ENCODE measurements at places on chromosomes 11 and 22.

DNA sequence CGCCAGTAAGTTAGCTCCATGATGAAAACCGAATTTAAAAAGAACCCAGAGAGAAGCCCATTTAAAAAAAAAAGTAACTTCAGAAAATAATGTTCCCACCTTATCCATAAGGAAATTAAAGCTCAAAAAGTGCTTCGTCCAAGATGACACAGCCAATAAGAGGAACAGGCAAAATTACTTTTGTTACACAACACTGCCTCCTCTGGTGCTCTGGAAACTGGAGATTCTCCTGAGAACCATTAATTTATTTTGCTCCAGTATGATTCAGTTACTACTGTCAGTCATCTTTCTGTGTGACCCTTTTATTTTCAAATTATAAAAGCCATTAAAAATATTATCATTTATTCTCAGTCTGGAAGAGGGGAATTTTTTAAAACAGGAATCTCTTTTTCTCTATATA lies 2.0 kb downstream of the IFT27 start:
- no peak for DNase-seq

DNA sequence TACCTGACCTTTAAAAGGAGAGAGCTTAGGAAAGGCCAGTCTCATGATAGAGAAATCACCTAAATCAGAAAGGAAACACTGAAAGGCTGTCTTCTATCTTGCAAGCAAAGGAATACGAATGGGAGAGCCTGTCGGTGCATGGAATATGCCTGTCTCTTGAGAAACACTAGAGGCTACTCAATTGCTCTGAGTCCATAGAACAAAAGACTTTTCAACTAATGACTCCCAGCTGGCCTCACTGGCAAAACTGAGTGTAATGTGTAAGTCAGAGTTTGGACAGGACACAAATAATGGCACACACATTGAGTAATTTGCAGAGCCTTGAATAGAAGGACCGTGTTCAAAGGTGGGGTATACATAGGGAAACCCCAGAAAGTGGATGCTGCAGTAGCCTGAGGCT lies 171.0 kb upstream of the ARHGAP20 start:
- DNase-seq, result peak; percentile 3

GRCh38 chr11:7299393-7299792 lies 47.7 kb downstream of the SYT9 start:
- no peak for DNase-seq

GRCh38 chr11:73149105-73149504 lies 7.0 kb upstream of the FCHSD2 start:
- DNase-seq, result no peak

GRCh38 chr11:72684236-72684912 lies 10.2 kb upstream of the PDE2A start:
- DNase-seq, result no peak

DNA sequence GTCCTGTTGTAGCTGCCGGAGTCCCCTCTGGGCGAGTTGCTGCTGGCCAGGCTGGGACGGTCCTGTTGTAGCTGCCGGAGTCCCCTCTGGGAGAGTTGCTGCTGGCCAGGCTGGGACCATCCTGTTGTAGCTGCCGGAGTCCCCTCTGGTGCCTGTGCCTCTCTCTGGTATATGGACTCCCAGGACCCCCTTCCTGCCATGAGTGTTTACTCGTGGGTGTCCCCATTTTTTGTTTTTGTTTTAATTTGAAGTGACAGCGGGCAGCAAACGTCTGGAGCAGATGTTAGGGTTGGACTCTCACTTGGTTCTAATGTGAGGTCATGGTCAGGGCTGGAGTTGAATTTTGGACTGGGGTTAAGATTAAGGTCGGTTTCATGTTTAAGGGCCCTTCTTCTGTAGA lies 14.2 kb downstream of the SHANK3 start:
- no peak for DNase-seq

GRCh38 chr11:57397394-57397990 lies 7.0 kb upstream of the PRG2 start:
- DNase-seq, result no peak

- no peak for DNase-seq
Measured at GRCh38 chr11:82191695-82192094, 542.0 kb downstream of the FAM181B start.

- peak; percentile 21 for DNase-seq
Measured at GRCh38 chr11:61325649-61326414, 7.1 kb downstream of the DDB1 start.

- no peak for DNase-seq
Measured at GRCh38 chr11:45795379-45795778, 9.6 kb upstream of the SLC35C1 start.

DNA sequence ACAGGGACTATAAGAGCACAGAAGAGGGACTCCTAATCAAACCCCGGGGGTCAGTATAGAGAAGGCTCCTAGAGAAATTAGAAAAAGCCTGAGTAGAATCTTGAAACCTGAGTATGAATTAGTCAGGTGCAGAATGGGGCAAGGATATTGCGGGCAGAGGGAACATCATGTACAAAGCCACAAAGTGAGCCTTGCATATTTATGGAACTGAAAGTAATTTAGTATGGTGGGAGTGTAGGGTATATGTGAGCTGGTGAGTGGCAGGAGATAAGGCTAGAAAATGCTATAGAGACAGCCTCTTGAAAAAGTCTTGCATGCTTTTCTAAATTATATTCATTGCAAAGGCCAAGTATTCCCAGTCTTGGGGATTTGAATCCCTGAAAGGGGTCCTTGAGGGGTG lies 93.7 kb downstream of the STIM1 start:
- no peak for DNase-seq

GRCh38 chr22:27260087-27260698 lies 541.4 kb downstream of the MN1 start:
- no peak for DNase-seq

GRCh38 chr11:75594211-75594610 lies 32.2 kb downstream of the SERPINH1 start:
- no peak for DNase-seq

GRCh38 chr11:65578667-65579066 lies 2.8 kb downstream of the EHBP1L1 start:
- no peak for DNase-seq

- DNase-seq, result no peak
Measured at GRCh38 chr11:19713196-19714021, 772 bp downstream of the NAV2 start.

- DNase-seq, result no peak
Measured at GRCh38 chr11:15199693-15200092, 85.0 kb downstream of the INSC start.

DNA sequence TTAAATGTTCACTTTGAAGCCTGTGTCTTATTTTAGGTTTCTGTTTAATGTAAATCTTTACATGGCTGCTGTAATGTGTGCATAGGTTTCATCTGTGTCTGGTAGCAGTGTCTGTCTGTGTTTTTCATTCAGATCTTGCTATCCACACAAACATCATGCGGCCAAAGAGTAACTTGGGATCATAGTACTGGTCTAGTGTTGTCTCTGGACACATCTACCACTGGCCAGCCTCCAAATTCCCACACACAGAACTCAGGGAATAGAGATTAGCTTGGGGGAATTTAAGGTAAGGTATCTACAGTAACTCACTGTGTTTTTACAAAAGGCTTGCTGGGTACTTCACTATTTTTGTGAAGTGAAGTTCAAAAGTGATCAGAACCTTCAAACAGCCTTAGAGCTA lies 32.1 kb upstream of the ZNF143 start:
- no peak for DNase-seq

DNA sequence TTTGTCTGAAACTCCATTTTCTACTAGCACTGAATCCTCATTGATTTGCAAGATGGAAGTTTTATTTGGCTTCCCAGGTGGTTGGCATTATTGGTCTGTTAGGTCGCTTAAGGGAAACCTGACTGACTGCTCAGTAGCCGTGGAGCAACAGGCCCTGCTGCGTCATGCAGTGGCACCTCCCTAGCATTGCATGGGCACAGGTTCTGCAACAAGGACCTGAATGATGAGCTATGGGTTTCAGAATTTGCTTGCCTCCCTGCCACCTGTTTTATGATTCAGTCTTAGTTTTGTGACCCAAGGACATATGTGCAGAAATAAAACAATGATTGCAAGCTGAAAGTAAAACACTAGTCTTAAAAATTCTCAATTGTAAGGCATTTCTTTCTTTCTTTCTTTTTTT lies 128.5 kb downstream of the SLC1A2 start:
- no peak for DNase-seq

DNA sequence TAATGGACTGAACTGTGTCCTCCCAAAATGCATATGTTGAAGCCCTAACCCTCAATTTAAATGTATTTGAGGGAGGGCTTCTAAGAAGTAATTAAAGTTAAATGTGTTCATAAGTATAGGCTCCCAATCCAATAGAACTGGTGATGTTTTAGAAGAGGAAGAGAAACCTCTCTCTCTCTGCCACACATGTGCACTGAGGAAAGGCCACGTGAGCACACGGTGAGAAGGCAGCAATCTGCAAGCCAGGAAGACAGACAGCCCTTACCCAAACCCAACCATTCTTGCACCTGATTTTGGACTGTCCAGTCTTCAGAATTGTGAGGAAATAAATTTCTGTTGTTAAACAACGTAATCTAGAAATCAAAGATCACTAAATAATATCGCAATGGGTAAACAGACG lies 501.5 kb upstream of the ARHGAP42 start:
- DNase-seq, result no peak

All from hippocampal formation (tissue), 2 donors.